ELF-1 (cell line): ENCODE measurements at places on chromosomes 6 and 20.
A peak's percentile ranks its signal among the peaks of the same experiment; 100 is the strongest.

DNA sequence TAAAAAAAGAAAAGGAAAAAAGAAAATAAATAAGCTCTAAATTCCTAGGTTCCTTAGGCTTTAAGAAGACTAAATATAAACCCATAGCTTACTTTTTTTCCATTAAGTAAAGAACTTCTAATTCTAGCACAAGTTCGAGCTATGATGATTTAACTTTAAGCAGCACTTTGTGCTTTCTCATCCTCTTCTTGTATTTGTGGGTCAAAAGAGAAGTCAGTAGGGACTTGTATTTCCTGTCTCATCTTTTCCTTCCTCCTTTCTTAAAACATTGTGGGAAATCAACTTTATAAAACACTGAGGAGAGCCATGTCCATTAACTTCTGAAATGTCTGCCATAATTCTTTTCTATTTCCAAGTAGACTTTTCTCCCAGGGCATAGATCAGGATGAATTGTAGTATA is 637.7 kb upstream of the CITED2 start:
- no peak for DNase-seq

- DNase-seq, result no peak
These were observed 17.1 kb downstream of the REPS1 start for GRCh38 chr6:138970856-138971425.

DNA sequence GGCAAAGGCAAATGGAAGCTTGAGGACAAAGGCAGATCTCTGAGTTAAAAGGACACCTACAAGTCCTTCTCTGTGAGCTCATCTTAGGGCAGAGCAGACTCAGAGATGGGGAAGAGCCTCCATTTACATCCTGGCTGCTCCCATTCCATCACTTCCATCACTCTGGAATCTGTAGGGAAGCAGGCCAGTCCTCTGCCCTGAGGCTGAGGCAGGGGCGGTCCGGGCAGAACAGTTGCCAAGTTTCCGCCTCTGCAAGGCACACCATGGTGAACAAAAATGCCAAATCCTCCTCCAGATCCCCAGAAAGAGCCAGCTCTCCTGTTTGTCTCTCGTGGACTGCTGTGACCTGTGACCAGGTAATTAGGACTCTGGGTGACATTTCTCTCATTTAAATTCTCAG is 209.6 kb upstream of the SSTR4 start:
- peak; percentile 25 for DNase-seq

GRCh38 chr6:7088076-7088742 is 19.6 kb upstream of the RREB1 start:
- no peak for DNase-seq

- no peak for DNase-seq
These were observed 268.5 kb upstream of the EXOC2 start for GRCh38 chr6:961407-961960.

GRCh38 chr6:161917645-161918044 is 643.8 kb upstream of the AGPAT4 start:
- DNase-seq, result no peak

DNA sequence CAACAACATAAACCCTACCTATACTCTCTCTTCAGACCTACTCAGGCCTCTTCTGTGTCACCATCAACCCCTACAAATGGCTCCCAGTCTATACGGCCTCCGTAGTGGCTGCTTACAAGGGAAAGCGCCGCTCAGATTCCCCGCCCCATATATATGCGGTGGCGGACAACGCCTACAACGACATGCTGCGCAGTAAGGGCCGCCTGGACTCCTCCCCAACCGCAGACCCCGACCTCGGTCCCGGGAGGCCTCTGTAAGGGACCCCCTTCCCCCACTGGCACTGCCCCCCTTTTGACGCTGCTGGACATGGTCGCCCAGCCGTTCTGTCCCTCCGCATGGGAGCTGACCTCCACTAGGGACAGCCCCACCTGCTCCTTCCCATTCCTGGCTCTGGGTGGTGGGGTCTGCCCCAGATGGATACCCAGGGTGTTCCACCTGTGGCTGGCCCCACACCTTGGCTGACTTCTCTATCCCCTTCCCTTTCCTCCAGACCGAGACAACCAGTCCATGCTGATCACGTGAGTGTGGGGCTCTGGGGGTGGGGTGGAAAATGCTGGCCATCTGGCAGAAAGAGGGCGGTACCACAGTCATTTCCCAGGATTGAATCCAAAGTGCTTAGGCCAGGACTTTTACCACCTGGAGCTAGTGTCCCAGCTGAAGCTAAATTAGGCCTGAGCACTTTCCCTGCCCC is 25.0 kb downstream of the MYH7B start:
- peak; percentile 73 for DNase-seq

DNA sequence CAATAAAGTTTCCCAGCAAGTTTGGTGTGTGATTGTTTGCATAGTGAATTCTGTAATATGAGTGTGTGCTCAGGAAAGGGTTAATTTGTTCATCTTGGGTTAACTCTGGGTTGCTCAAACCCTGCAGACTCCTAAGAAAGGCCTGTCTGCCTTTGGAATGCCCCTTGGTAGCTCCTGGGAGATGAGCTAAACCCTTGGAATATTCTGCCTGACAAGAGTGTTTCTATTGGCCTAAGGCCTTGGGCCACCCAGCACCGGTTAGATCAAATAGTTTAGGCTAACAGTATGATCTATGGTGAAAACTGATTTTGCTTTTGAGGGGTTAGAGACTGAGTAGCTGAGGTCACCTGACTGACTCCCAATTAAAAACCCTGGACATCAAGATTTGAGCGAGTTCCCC is 248.3 kb downstream of the GRM1 start:
- no peak for DNase-seq

GRCh38 chr20:49610691-49611538 is 43.0 kb upstream of the PTGIS start:
- DNase-seq, result peak; percentile 95
